ENCODE measurements at places on chromosomes 11 and 22.

DNA sequence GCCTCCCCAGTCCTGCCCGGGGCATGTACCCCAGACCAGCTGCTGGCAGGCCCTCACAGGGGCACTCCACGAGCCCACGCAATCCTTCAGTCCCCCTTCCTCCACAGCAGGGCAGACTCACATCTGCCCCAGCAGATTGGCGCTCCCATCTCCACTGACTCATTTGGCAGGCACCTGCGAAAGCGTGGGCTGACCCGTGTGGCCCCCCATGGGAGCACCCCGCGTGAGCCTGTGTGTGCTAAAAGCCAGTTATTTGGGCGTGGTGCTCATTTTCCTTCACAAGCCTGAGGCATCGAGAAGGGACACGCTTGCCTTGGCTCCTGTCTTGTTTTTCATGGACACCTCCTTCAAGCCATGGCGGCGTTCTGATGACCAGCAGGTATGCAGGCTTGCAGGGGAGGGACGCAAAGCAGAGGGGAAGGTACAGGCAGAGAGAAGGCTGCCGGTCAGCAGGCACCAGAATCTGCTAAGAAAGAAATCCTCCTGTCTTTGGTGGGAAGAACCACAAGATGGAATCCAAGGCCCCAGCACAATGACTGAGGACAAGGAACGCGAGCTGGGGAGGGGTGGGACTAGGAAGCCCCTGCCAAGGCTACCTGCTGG, 8.6 kb downstream of the NECTIN1 start:
- no peak for DNase-seq

DNA sequence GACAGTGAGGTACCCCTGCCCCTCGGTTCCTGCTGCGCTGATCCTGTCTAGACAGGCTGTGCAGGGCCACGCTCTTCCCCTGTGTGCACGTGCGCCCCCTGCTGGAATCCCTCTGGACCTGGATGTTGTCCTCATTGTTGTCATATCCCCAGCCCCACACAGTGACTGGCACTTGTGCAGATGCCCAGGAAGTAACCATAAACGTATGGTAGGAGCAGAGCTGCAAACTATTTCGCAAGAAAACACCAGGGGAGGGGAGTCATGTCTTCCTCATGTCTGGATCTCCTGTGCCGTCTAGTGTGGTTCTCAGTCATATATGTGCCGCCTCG, 114.7 kb downstream of the CRYBB2 start:
- DNase-seq: no peak

DNA sequence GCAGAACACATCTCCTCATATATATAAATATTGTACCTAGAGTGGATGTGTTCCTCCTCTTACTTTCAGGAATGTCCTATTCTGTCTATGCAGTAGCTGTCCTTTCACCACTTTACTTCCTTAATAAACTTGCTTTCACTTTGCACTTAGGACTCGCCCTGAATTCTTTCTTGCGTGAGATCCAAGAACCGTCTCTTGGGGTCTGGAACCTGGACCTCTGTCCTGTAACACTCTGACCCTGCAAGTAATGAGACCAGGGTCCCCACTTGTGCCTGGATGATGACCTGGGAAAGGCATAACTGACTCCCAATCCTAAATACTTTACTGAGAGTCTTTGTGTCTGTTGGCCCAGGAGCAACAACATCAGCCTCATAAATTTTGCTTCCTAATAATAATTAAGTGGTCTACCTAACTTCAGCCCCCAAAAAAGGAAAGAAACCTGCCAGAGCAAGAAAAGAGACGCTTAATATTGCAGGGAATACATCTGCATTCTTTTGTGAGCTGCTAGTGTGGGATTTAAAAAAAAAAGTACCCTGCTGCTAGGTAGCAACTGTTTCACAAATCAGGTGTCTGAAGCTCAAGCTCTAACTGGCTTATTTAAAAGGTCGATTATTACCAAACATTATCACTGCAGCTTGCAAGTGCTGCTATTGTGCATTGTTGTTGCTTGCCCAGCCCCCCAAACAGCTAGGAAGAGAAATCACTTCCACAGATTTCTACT, 69.3 kb downstream of the FAM168A start:
- no peak for DNase-seq

GRCh38 chr11:130606178-130606577, 157.7 kb downstream of the ADAMTS15 start:
- no peak for DNase-seq

GRCh38 chr11:120339394-120339890, 3.2 kb downstream of the ARHGEF12 start:
- DNase-seq: no peak

- DNase-seq: no peak
Measured at GRCh38 chr11:77636731-77637344, 756 bp downstream of the CLNS1A start.

DNA sequence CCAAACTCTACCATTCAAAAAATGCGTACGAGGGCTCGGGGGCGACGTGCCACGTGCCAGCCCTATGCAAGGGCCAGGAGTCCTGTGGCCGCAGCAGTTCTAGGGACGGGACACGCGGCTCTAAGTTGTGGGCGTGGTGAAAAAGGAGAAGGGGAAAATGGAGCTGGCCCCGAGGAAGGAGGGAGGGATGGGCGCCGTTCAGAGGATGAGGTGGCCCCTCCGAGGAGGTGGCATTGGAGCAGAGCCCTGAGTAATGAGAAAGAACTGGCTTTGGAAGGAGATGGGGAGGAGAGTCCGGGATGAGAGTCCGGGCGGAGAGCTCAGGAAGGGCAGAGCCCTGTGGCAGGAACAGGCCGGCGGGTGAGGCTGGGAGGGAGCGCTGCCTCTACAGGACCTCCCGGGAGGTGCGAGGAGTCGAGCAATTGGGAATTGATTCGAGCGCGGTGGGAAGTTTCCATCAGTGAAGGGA, 21.0 kb downstream of the OTUB1 start:
- DNase-seq: no peak
